Esophagus squamous epithelium (tissue), 5 donors: ENCODE measurements at places on chromosomes 7 and 10. TPM values are rescaled to one million over a fixed set of nuclear protein-coding genes. Genes with fewer than 3 reads are reported as not detected.

SPOCK2 gene
- total RNA-seq, result 8.1 TPM

- no peak for DNase-seq
These were observed 183.5 kb downstream of the RNF133 start for GRCh38 chr7:122515404-122515803.

- no peak for DNase-seq
These were observed 224.7 kb upstream of the SH2B2 start for GRCh38 chr7:102061981-102062390.

- no peak for DNase-seq
These were observed at the start of gene FLNC for GRCh38 chr7:128830231-128831177. TSS of gene FLNC (plus strand) at chr7:128830406. CDS start at chr7:128830638, 232 bp downstream.

GRID2IP gene
- total RNA-seq, result 0.38 TPM

GRCh38 chr7:106653488-106653887 is 7.5 kb downstream of the CCDC71L start:
- no peak for DNase-seq

DNA sequence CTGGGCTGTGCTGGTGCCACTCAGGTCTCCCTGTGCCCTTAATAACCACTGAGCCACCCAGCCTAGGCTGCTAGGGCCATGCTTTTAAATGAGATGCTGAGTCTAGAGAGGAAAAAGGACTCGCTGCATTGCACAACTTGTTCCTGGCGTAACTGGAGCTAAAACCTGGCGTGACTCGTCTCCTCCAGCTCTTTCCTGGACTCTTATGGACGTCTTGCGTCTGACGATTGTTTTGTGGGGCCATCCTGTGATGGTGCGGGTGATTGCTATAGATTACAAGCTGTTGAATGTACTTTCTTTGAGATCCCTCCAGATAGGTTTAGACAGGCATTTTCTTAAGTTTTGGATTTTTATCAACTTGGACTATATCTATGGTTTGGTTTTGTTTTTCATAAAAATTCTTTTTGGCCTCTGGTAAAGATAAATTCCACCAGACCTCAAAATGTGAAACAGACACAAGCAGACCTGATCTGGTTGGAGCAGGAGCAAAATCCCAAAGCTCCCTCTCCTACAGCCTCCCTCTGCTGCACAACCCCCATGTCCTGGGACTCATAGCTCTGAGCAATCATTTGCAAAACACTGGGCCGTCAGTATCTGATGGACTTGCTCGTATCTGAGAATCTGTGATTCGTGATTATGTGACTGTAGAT is 230.3 kb downstream of the ARHGAP12 start:
- no peak for DNase-seq

STEAP1 gene
- 15.7 TPM for total RNA-seq

ING3 gene
- total RNA-seq, result 13.2 TPM

DNA sequence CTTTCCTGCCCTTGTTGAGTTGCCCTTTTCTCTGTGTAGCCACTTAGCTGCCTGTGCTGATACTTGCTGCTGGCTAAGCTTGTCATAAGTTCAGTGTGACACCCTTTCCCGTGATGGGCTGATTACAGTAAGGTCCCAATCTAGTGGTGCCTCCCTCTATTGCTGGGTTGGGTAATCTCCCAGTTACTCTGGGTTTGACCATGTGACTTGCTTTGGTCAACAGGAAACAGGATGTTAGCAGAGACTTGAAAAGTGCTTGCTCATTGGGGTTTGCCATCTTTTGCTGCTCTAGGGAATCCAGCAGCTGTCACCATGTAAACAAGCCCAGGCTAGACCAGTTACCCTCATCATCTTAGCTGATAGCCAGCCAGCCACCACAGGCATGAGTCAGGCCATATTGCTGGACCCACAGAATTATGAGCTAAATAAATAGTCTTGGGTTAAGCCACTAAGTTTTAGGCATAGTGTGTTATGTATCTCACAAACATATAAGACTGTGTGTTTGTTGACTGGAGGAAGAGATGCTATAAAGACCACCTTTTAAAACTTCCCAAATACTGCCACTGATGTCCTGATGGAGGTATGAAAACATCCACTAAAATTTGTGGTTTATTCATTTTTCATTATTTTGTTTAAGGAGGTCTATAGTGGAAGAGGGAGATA is 4.0 kb upstream of the LEP start:
- DNase-seq, result no peak

GRCh38 chr7:15007507-15007906 is 105.0 kb upstream of the DGKB start:
- no peak for DNase-seq

DNA sequence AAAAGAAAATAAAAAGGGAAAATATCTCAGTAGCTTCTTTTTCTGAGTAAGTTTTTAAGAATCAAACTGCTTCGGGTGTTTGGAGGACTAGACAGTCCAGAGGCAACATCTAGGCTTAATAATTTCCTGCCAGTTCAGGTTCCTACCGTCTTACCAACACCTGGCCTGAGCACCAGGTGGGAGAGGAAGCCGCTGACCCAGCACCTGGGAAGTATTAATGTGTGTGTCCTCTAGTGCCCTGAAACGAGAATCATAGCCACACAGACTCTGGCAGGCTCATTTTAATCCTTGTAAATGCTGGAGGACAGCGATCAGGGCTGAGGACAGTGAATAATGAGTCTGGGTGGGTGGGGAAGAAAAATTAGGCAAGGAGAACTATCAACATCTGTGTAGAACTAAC is 137.4 kb downstream of the ZNF438 start:
- no peak for DNase-seq

DKK1 gene
- 0.72 TPM for total RNA-seq

FGL2 gene
- 16.4 TPM for total RNA-seq

DNA sequence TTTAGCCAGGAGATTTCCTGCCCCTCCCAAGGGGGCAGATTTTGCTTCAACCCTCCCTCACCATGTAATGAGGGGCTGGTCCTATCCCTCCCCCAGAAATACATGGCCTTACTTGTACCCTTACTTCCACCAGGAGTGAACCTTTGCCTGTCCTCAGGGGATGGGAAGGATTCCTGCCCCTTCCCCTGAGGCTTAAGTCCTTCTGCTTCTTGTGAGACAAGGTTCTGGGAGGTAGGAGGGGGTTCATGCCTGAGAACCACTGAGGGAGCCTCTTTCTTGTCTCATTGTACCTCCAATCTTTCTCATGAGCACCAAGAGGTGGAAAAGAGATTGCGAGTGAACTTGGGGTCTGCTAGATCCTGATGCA is 19.5 kb upstream of the MUC3A start:
- DNase-seq, result no peak
